GM23248 (cell line): ENCODE measurements at places on chromosomes 4 and X. TPM values are rescaled to one million over a fixed set of nuclear protein-coding genes. Genes with fewer than 3 reads are reported as not detected.

- H3K4me1 ChIP-seq, result no peaks in the 10 kb centered on the region
- DNase-seq, result peak; percentile 59
- H3K36me3 ChIP-seq, result no peaks in the 10 kb centered on the region
Measured at GRCh38 chr4:85028910-85029309, 62.4 kb upstream of the WDFY3 start.

- H3K4me3 ChIP-seq, result peak overlapping the region; percentile 72
- DNase-seq, result peak; percentile 97
- peak overlapping the region; percentile 82 for H3K27ac ChIP-seq
- peaks cover 21% of the 10 kb centered on the region for H3K4me1 ChIP-seq
Measured at GRCh38 chr4:98467627-98468072, 190.8 kb downstream of the TSPAN5 start.

GRCh38 chr4:153535772-153536513 is 69.8 kb downstream of the TMEM131L start:
- peak; percentile 45 for DNase-seq
- no peaks in the 10 kb centered on the region for H3K36me3 ChIP-seq
- no peak overlapping the region for H3K27ac ChIP-seq

MSMO1 gene
- total RNA-seq, result 72.2 and 80.9 TPM in 2 replicates

DNA sequence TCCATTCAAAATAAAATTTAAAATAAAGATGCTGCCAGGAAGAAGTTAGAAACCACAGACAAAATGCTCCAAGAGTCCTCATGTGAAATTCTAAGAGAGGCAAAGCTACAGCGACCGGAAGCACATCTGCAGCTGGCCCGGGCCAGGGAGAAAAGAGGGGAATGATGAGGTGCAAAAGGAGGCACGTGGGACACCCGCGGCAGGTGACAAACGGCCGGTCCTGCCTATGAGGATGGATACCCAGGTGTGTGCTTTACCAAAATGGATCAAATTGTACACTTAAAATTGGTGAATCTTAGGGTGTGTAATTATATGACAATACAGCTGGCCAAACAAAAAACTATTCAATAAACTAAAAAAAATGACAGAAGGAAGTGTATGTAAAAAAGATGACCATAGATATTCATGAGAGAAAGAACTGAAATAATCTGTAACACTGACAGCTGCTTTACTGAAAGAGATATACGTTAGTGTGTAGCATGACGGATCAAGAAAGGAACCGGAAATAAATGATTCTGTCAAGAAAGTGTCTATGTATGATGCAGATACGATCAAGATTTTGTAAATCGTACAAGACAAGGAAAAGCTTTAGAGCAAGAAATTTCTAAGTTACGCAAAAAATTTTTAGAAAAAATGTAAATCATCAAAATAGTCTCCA is 29.5 kb downstream of the PPP2R3B start:
- no peak for DNase-seq
- no peak overlapping the region for H3K27ac ChIP-seq
- no peak overlapping the region for H3K4me3 ChIP-seq
- H3K27me3 ChIP-seq, result no peaks in the 10 kb centered on the region
- H3K36me3 ChIP-seq, result no peaks in the 10 kb centered on the region

PLK4 gene
- total RNA-seq, result 6.7 and 8.5 TPM in 2 replicates

- H3K4me3 ChIP-seq, result no peak overlapping the region
- H3K36me3 ChIP-seq, result no peaks in the 10 kb centered on the region
- DNase-seq, result peak; percentile 83
- peak overlapping the region; percentile 16; the same call in 1 of the 2 replicates for H3K27ac ChIP-seq
- peaks cover 6% of the 10 kb centered on the region; the same call in 1 of the 2 replicates for H3K4me1 ChIP-seq
- H3K27me3 ChIP-seq, result no peaks in the 10 kb centered on the region
Measured at GRCh38 chr4:144591401-144591800, 54.6 kb upstream of the HHIP start.

DNA sequence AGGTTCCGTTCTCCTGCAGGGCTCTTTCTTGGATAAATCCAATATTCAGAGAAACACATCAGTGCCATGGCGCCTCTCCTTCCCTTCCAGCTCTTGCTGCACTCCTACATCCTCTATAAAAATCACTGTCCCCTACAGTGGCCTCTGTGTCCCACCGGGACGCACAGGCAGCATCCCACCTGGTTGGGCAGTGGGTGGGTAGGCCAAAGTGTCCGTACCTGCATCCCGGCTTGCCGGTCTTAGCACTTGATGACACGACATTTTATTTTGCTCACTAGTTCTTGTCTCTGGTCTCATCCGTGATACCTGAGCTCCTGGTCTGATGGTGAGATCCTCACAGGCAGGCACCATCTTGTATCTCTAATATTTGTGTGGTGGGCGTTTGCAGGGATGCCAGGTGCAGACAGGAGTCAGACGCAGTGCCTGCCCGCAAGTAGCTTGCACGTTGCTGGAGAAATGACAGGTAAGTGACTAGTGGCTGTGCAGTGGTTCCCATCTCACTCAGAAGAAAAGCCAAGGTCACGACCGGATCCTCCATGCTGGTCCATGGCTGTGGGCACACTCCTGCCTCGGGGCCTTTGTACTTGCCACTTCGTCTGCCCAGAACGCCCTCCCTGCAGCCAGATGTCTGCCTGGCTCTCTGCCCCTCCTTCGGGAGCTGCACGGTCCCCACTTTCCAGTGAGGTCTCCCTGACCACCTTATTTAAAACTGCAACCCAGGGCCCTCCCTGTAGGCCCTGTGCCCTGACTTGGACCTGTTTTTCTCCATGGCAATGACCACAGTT is 109.7 kb downstream of the SORCS2 start:
- no peaks in the 10 kb centered on the region for H3K4me1 ChIP-seq
- H3K27ac ChIP-seq, result no peak overlapping the region
- no peak overlapping the region for H3K4me3 ChIP-seq
- H3K27me3 ChIP-seq, result peaks cover 34% of the 10 kb centered on the region
- H3K36me3 ChIP-seq, result no peaks in the 10 kb centered on the region
- DNase-seq, result no peak
